ENCODE measurements at places on chromosomes 11 and 22. TPM values are rescaled to one million over a fixed set of nuclear protein-coding genes. Genes with fewer than 3 reads are reported as not detected.
A peak's percentile ranks its signal among the peaks of the same experiment; 100 is the strongest.

- no peaks in the 10 kb centered on the region for H3K36me3 ChIP-seq
- no peaks in the 10 kb centered on the region for H3K27me3 ChIP-seq
- no peak for DNase-seq
- peak overlapping the region; percentile 94 for H3K27ac ChIP-seq
Observed at GRCh38 chr11:67117672-67118180, 1.3 kb upstream of the KDM2A start.

- no peak overlapping the region for H3K4me3 ChIP-seq
- no peaks in the 10 kb centered on the region for H3K27me3 ChIP-seq
- H3K27ac ChIP-seq = no peak overlapping the region
- no peaks in the 10 kb centered on the region for H3K4me1 ChIP-seq
Observed at GRCh38 chr11:44037658-44037998, 10.2 kb upstream of the ACCSL start.

DNA sequence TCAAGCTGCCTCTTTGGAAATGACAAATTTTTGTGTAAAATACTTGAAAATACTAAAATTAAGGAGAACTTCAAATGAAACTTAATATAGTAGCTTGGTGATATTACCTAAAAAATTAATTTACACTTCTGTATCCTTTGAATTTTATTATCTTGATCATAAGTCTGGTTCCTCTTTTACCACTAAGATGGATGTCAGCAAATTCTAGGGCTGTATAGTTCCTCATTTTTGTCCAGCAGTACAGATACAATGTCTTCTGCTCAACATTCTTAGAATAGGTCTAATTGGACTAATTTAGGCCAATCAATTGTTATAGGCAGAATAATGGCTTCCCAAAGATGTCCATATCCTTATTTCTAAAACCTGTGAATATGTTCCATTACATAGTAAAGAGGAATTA is 1298.0 kb upstream of the RAG2 start:
- no peak for DNase-seq
- no peak overlapping the region for H3K27ac ChIP-seq
- H3K4me3 ChIP-seq = no peak overlapping the region
- no peaks in the 10 kb centered on the region for H3K4me1 ChIP-seq

GRCh38 chr11:112162761-112163546 is 940 bp downstream of the IL18 start:
- H3K4me3 ChIP-seq = no peak overlapping the region
- DNase-seq = no peak
- no peak overlapping the region for H3K27ac ChIP-seq

GRCh38 chr22:30198152-30198825 is 48.3 kb downstream of the LIF start:
- H3K4me3 ChIP-seq = no peak overlapping the region
- H3K27ac ChIP-seq = no peak overlapping the region
- DNase-seq = no peak

DNA sequence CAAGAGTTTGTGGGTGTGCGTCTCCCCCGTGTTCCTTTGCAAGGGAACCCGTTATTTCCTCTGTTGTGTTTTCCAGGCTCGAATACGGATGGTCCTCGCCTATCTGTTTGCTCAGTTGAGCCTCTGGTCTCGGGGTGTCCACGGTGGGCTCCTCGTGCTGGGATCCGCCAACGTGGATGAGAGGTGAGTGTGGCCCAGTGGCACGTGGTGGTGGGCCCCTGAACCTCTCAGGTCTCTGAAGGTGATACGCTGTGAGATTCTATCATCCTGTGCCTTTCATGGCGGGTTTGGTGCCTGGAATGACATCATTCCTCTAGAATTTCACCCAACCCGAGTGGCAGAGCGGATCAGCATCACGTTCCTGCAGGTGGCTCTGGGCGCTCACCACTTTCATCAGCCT is 32.5 kb downstream of the NADSYN1 start:
- H3K4me1 ChIP-seq = peaks cover 11% of the 10 kb centered on the region
- peaks cover 30% of the 10 kb centered on the region for H3K36me3 ChIP-seq
- H3K27me3 ChIP-seq = no peaks in the 10 kb centered on the region
- no peak overlapping the region for H3K27ac ChIP-seq
- no peak overlapping the region for H3K4me3 ChIP-seq

DNA sequence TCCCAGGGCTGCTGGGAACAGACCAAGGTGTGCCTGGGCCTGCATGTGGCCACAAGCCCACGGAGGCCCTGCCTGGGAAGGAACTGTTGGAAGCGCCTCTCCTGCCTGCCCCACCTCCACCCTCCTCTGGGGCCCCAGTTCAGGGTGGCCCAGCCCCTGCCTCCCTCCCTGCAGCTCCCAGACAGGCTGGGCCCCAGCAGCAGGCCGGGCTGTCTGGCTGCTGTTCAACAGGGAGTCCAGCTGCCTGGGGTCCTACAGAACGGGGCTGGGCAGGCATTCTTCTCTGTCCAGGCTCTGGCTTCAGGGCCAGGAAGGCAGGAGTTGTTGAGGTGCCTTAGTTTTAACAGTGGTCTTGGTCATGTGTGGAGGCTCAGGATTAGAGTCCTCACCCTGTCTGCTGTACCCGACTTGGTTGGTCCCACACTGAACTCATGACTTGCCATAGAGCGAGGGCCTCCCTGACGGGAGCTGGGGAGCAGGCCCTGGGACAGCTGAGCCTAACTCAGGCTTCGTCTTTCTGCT is 11.8 kb downstream of the PRDM11 start:
- H3K4me1 ChIP-seq = no peaks in the 10 kb centered on the region
- H3K36me3 ChIP-seq = no peaks in the 10 kb centered on the region

GRCh38 chr11:47127213-47127612 is 49.5 kb downstream of the ARFGAP2 start:
- no peaks in the 10 kb centered on the region for H3K36me3 ChIP-seq
- DNase-seq = no peak
- H3K4me1 ChIP-seq = peaks cover 7% of the 10 kb centered on the region
- no peaks in the 10 kb centered on the region for H3K27me3 ChIP-seq
- no peak overlapping the region for H3K27ac ChIP-seq
- no peak overlapping the region for H3K4me3 ChIP-seq

GRCh38 chr11:16312233-16312765 is 44.0 kb downstream of the SOX6 start:
- DNase-seq = no peak
- no peaks in the 10 kb centered on the region for H3K27me3 ChIP-seq
- no peak overlapping the region for H3K27ac ChIP-seq
- no peaks in the 10 kb centered on the region for H3K36me3 ChIP-seq
- H3K4me1 ChIP-seq = no peaks in the 10 kb centered on the region
- H3K4me3 ChIP-seq = no peak overlapping the region

DNA sequence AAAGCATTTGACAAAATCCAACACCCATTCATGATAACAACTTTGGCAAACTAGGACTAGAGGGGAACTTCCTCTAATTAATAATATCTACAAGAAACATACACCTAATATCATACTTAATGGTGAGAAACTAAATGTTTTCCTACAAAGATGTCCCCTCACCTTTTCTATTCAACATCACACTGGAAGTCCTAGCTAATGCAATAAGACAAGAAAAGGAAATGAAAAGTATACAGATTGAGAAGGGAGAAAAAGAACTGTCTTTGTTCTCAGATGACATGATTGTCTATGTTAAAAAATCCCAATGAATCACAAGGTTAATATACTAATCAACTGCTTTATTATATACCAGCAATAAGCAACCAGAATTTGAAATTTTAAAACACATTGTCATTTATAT is 52.4 kb downstream of the C11orf65 start:
- DNase-seq = no peak
- H3K4me1 ChIP-seq = no peaks in the 10 kb centered on the region
- no peaks in the 10 kb centered on the region for H3K36me3 ChIP-seq
- H3K4me3 ChIP-seq = no peak overlapping the region

- no peak overlapping the region for H3K27ac ChIP-seq
- no peak overlapping the region for H3K4me3 ChIP-seq
- H3K27me3 ChIP-seq = no peaks in the 10 kb centered on the region
- no peak for DNase-seq
- H3K36me3 ChIP-seq = no peaks in the 10 kb centered on the region
Observed at GRCh38 chr11:114135737-114136151, 76.2 kb downstream of the ZBTB16 start.

DNA sequence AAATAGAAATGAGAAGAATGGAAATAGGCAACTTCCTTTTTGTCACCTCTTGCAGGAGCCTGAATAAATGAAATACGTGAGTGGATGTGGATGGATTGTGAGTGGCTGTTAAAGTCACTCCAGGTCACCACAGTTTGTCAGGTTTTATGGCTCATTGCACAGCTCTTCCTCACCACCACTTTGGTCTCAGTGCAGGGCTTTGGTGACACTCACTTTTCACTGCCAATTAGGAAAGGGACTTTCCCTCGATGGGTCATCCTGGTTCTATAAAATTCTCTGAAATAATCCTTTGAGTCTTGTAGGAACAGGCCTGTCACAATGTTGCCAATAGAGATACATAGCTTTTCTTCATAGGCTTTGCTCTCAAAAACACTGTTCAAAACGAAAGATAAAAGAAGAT is 172.4 kb upstream of the C11orf87 start:
- no peak overlapping the region for H3K4me3 ChIP-seq
- no peaks in the 10 kb centered on the region for H3K27me3 ChIP-seq
- DNase-seq = no peak
- no peak overlapping the region for H3K27ac ChIP-seq

DNA sequence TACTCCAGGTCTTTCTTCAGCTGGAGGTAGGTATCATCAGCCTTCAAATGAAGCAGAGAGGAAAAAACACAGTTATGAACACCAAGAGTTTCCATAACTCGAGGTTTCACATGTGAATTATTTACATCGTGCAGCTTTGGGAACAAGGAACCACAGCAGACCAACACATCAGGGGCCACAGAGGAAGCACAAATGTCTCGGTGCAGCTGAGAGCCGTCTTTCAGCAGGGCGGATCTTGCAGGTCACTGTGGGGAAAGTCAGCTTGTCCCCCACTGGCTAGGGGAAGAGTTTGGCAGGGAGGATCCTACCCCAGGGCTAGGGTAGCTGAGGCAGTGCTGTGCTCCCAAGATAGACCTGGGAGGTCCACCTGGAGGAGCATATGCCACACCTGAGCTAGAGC is 74.7 kb downstream of the C11orf58 start:
- H3K4me3 ChIP-seq = no peak overlapping the region
- H3K36me3 ChIP-seq = no peaks in the 10 kb centered on the region
- no peaks in the 10 kb centered on the region for H3K27me3 ChIP-seq
- H3K4me1 ChIP-seq = no peaks in the 10 kb centered on the region
- no peak overlapping the region for H3K27ac ChIP-seq
- no peak for DNase-seq

Gene ARHGEF12
- polyA plus RNA-seq = 12.6 TPM

DNA sequence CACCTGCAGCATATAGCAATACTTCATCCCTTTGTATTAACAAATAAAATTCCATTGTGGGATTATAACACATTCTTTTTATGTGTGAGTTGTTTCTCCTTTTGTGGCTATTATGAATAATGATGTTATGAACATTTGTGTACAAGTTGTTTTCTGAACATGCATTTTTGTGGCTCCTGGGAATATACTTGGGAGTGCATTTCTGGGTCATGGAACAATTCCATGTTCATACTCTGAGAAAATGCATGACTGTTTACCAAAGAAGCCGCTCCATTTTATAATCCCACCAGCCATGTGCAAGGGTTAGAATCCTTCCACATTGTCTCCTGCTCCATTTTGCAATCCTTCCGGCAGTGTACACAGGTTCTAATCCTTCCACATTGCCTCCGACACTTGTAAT is 713.8 kb downstream of the TBC1D22A start:
- no peak overlapping the region for H3K4me3 ChIP-seq
- H3K27me3 ChIP-seq = no peaks in the 10 kb centered on the region
- H3K27ac ChIP-seq = no peak overlapping the region
- H3K4me1 ChIP-seq = no peaks in the 10 kb centered on the region

- H3K27ac ChIP-seq = no peak overlapping the region
- H3K4me1 ChIP-seq = peaks cover 11% of the 10 kb centered on the region
- DNase-seq = no peak
- no peaks in the 10 kb centered on the region for H3K27me3 ChIP-seq
- no peaks in the 10 kb centered on the region for H3K36me3 ChIP-seq
Observed at GRCh38 chr11:108588287-108588686, 5.3 kb downstream of the EXPH5 start.

Gene CAPN5
- not detected for polyA plus RNA-seq

GRCh38 chr11:73367482-73368024 is 8.6 kb upstream of the RELT start:
- H3K4me1 ChIP-seq = peaks cover 19% of the 10 kb centered on the region
- H3K4me3 ChIP-seq = no peak overlapping the region
- H3K36me3 ChIP-seq = no peaks in the 10 kb centered on the region
- H3K27ac ChIP-seq = no peak overlapping the region

DNA sequence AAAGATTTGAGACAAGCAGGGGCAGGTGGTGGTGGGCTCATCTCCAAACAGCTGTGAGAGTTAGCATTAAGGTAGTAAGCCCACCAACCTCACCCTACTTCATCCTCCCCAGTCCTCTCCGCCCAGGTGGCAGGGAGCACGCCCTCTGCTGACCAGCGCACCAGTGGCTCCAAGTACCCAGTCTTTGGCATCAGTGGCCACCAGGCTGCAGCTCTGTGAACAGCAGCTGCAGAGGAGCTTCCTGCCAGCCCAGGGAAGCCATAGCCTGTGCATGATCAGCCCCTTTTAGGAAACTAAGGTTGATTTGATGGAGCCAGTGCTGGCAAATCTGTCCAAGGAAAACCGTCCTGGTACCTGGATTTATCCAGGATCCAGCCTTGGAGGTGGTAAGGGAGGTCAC is 21.7 kb downstream of the CAVIN3 start:
- no peaks in the 10 kb centered on the region for H3K4me1 ChIP-seq
- H3K4me3 ChIP-seq = no peak overlapping the region
- DNase-seq = no peak
- H3K27me3 ChIP-seq = no peaks in the 10 kb centered on the region
- no peaks in the 10 kb centered on the region for H3K36me3 ChIP-seq

DNA sequence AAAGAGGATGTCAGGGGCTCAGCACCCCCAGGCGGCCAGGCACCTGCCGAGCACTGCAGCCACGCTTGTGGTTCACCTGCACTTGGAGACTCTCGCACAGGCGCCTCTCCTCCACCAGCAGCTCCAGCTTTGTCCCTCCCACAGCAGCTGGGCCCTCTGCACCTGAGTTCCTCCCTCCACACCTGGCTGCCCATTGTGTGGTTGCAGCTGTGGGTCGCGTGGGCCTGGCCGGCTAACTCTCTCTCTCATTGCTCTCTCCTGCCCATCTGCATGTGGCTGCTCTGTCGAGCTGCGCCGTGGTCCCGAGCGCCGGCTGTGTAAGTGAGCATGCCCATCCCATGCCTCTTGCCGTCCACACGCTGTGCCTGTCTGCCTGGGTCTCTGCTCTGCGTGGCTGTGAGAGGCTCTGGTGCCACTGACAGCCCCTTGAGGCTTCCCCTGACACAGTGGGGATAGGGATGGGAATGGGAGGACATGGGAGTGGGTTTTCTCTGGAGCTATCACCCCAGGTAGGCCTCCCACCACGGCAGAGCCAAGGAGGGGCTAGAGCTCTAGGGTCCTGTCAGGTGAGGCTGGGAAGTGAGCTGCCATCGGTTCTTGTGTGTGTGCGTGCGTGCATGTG is 8.5 kb upstream of the ACR start:
- DNase-seq = no peak
- no peaks in the 10 kb centered on the region for H3K27me3 ChIP-seq
- no peak overlapping the region for H3K27ac ChIP-seq

GRCh38 chr11:66262191-66262590 is 6.2 kb upstream of the RAB1B start:
- no peaks in the 10 kb centered on the region for H3K27me3 ChIP-seq
- H3K4me1 ChIP-seq = peaks cover 11% of the 10 kb centered on the region
- H3K27ac ChIP-seq = no peak overlapping the region
- no peak overlapping the region for H3K4me3 ChIP-seq
- no peak for DNase-seq
- H3K36me3 ChIP-seq = peaks cover 33% of the 10 kb centered on the region

Measured in GM12878 (cell line).